ENCODE measurements at places on chromosomes 2 and 18. TPM values are rescaled to one million over a fixed set of nuclear protein-coding genes. Genes with fewer than 3 reads are reported as not detected.

Gene MAB21L4
- total RNA-seq = not detected

- H3K4me1 ChIP-seq = no peaks in the 10 kb centered on the region
- no peak overlapping the region for H3K27ac ChIP-seq
- no peak for DNase-seq
- H3K4me3 ChIP-seq = no peak overlapping the region
Observed at GRCh38 chr18:39053571-39053970, 1488.0 kb upstream of the CELF4 start.

DNA sequence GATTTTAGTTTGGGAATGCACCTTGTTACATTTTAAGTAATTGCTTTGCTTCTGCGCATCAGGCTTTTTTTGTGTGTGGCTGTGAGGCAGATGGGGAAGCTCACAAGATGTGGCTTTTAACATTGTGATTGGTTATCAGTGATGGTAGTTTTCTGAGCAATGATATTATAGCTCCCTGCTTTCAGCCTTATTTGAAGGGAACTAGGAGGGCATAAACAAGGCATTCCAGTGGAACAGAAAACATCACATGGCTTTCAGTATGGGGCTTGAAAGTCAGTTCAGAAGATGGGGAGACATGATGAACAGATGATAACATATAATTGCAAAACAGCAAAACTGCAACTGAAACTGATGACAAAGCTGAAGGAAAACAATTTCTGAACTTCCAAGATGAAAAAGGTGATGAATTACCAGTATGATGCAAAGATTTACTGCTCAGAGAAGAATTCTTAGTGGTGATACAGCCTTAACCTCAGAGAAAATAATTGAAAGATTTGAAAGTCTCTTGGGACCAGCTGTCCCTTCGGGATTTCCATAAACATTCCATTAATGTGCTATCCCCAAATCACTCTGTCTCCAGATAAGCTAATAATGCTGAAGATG lies 439.7 kb downstream of the RND3 start:
- no peaks in the 10 kb centered on the region for H3K36me3 ChIP-seq
- DNase-seq = no peak
- H3K4me3 ChIP-seq = no peak overlapping the region
- no peaks in the 10 kb centered on the region for H3K4me1 ChIP-seq
- no peaks in the 10 kb centered on the region for H3K27me3 ChIP-seq

GRCh38 chr2:25497918-25498407 lies 156.2 kb upstream of the DNMT3A start:
- H3K27me3 ChIP-seq = no peaks in the 10 kb centered on the region
- no peak overlapping the region for H3K27ac ChIP-seq
- DNase-seq = no peak
- H3K4me1 ChIP-seq = no peaks in the 10 kb centered on the region
- H3K36me3 ChIP-seq = no peaks in the 10 kb centered on the region

Gene MYO7B
- total RNA-seq = 0.36 TPM

- H3K36me3 ChIP-seq = no peaks in the 10 kb centered on the region
- no peaks in the 10 kb centered on the region for H3K4me1 ChIP-seq
- H3K27ac ChIP-seq = no peak overlapping the region
- H3K27me3 ChIP-seq = no peaks in the 10 kb centered on the region
Observed at GRCh38 chr18:9867071-9867594, 18.6 kb upstream of the TXNDC2 start.

DNA sequence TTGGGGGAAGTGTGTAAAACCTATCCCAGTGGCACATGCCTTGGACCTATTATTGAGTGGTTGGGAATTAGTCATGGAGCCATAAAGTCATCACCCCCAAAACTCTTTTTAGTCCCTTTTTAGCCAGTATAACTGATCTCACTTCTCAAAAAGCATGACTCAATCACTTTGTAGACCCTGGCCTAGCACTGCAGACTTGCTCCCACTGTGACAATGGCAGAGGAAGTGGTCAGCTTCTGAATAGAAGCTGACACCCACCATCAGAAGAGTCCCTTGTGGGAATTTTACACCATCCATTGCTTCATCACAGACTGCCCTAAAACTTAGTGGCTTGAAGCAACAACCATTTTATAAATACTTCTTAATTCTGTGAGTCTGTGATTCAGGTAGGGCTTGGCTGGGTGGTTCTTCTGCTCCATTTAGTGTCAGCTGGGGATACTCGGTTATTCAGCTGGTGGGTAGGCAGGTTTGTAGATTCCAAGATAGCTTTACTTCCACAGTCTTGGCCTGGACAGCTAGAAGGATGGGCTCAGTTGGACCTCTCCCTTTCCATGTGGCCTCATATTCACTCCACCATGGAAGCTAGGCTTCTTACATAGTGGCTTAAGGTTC lies 10.8 kb upstream of the ITGA6 start:
- DNase-seq = no peak
- no peak overlapping the region for H3K27ac ChIP-seq
- no peaks in the 10 kb centered on the region for H3K27me3 ChIP-seq
- H3K36me3 ChIP-seq = no peaks in the 10 kb centered on the region
- no peaks in the 10 kb centered on the region for H3K4me1 ChIP-seq

Measured in T-cell (primary cell).